Right ventricle myocardium inferior (tissue), 1 donor: ENCODE measurements at places on chromosomes 7 and 10.

GRCh38 chr7:126686474-126686873 is 566.3 kb downstream of the GRM8 start:
- no peak for DNase-seq

DNA sequence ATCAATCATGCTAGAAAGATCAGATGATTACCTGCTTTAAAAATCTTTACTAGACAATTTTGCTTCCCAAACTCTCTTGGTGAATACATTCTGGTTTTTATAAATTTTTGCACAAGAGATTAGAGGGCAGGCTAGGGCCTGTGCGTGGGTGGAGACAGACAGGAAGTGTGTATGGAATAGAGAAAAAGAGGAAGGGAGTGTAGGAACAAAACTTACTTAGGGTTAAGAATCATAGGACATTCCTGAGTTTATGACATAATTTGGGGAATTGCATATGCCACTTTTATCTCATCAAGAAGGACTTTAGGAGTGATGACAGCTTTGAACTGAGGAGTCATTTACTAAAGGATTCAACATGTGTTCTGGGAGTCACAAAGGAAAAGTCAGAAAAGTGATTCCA is 31.3 kb downstream of the LAMB1 start:
- no peak for DNase-seq

DNA sequence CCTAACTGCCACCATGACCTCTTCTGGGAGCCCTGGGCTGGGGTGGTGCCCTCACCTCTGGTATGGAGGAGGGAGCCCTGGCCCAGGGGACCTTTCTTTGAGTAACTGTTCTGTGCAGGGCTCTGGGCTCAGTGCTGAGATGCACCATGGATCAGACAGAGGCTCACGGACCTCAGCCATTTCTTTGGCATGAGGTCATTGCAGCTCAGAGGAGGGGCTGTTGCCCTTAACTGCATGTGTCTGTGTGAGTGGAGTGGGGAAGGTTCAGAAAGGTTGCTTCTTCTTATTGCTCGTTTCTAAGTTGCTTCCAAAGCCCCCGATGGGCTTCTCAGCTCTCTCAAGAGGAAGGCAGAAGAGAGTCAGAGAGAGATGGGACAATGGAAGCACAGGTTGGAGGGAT is 233.9 kb downstream of the RPS24 start:
- DNase-seq, result no peak

DNA sequence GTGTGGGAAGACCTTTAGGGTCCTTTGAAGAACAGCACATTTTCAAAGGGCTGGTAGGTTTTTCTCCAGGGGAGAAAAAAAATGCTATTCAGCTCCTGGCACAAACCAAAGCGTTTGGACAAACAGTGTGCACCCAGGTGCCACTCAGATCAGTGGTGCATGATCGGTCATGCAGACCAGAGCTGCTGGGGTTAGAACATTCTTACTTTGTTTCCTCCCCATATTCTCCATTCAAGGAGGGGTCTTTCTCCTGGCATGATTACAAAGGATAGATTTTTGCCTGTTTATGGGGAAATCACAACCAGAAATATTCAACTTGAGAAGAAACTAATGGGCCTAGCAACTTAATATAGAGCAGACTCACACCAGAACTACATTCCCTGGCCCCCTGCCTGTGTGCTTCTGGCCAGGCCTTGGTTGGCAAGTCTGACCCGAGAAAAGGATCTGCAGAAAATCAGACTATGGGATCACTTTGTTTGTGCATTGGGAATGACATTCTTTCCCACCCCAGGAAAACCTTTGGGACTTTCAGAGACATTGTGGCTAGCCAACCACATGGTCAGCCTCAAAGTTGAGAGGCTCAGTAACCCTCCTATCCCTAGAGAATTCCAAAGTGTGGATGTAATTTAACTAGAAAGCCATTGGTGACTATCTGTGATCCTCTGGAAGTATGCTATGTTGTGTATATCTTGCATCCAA is 82.3 kb upstream of the FGL2 start:
- DNase-seq, result peak; percentile 69

- DNase-seq, result no peak
Observed at GRCh38 chr10:60614363-60614762, 163.9 kb upstream of the CDK1 start.

GRCh38 chr10:118499186-118499585 is 96.3 kb downstream of the PRLHR start:
- no peak for DNase-seq

- no peak for DNase-seq
Observed at GRCh38 chr10:100081075-100082001, at the start of gene CPN1. TSS of gene CPN1 (minus strand) at chr10:100081869. CDS start at chr10:100081625, 244 bp downstream.

GRCh38 chr10:89163265-89163995 is 43.7 kb downstream of the CH25H start:
- DNase-seq, result no peak

- no peak for DNase-seq
Observed at GRCh38 chr7:131057794-131058070, 269.9 kb upstream of the MKLN1 start.

DNA sequence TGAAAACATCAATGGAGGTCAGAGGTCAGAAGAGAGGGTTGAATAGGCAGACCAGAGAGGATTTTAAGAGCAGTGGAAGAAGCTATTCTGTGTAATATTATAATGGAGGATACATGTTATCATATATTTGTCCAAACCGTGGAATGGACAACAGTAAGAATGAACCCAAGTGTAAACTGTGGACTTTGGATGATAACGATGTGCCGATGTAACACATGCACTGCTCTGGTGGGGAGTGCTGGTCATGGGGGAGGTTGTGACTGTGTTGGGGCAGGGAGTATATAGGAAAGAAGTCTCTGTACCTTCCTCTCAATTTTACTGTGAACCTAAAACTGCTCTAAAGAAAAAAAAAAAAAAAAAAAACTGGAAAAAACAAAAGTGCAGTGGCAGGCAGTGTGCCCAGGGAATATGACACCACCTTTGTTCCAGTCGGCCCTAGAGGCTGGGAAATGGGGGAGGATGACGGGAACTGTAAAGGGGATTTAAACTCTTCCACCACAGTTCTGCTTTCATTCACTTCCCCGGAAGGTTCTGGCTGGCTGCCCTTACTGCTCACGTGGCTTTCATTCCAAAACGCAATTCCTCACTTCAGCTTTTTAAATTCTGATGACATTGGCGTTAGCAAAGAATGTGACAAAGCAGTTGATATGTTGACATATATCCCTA is 113.7 kb upstream of the ANKRD1 start:
- peak; percentile 77 for DNase-seq

DNA sequence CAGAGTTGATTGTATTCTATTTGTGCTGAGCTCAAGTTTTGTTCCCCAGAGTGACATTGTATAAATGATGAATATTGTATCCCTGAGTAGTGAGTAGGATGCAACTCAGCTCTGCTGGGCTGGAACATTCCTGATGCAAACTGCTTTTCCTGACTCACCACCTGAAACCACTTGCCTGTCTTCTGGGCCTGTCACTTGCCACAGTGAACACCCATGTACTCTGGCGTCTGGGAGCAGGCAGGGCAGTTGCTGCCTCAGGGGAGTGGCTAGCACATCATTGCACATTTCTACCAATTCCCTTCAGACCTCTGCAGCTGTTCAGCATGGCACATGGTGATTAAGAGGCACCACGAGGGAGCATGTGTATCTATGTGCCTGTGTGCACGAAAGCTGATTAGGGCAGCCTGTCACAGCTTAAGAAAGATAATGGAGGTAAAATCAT is 157.3 kb downstream of the SND1 start:
- DNase-seq, result no peak

DNA sequence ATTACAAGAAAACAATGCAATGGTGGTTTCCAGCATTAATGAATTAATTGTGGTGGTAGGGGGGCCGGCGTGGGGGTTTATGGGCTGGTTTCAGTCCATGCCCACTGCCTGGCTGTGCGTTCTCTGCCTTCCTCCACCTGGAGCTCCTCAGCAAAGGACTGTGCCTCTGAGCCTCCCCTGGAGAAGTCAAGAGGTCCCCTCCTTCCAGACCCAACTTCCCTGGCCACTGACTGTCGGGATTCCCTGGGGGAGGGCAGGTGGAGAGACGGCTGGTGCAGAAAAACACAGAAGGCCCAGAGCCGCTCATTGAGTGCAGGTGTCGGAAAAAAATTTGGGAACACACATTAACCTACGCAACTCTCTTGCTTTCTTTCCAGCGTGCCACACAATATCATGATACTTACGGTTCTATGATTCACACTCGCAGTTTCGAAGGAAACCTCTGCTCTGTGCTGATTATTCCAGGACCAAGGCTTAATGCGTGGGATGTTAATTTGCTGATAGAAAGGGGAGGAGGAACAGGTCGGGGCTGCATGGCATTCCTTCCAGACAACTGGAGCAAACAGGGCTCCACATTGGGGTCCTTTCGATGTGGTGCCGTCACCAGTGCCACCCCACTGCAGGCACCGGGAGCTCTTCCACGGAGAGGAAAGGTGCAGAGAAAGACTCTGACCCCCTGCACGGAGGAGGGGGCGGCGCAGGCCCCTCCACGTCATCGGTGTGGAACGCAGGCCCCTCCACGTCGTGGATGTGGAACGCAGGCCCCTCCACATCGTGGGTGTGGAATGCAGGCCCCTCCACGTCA is 506.7 kb downstream of the DNAJB6 start:
- no peak for DNase-seq

DNA sequence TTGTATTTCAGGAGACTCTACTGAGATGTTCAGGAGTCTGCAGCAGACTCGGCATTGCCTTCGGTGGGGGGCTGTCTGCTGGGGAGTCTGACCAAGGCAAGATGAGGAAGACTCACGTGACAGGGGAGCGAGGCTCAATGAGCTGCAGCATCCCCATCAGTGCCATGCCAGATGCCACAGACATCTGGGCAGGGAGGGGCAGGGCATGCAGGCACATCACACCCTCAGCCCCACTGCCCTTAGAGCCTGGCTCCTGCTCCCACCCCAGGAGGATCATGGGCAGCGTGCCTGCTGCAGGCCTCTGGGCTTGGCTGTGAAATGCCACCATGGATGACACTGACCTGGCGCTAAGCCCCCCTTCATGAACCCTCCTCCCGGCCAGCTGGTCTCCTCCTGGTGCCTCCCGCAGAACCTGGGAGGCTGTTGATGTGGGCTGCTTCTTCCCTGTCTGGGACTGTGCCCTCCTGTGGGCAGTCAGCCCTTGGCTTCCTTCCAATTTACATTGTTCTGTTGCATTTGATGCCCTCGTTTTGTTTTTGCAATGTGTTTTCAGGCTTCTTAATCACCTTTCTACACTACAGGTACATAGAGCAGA is 235.0 kb downstream of the PAXIP1 start:
- no peak for DNase-seq

- DNase-seq, result no peak
Observed at GRCh38 chr10:11469575-11470391, 141.7 kb downstream of the USP6NL start.

DNA sequence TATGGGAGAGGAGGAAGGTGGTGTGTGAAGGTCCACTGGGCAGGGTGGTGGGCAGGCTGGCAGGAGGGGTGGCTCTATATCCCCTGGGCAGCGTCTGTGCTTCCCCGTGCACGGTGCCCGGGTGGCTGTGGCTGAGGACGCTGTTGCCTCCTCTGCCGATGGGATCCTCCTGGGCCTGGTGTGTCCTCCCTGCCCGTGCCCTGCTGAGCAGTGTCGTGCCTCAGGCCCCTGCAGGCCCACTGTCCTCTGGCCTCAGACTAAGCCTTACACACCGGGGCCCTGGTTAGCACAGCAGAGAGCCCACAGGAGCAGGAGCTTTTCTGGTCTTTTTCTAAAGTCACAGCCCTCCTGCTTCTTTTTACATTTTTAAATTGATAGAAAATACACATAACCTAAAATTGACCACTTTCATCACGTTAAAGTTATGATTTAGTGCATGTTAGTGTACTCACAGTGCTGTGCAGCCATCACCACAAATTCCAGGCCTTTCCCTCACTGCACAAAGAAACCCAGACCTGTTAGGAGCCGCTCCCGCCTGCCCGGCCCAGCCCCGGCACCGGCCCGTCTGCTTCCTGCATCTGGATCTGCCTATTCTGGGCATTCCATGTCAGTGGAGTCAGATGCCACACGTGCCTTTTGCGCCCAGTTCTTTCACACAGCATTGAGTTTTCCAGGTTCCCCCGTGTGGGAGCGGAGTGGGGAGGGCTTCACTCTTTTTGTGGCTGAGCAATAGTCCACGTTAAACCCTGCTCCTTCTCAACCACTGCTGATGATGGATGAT is 19.4 kb downstream of the PFKFB3 start:
- DNase-seq, result no peak

- DNase-seq, result no peak
Observed at GRCh38 chr10:130854151-130854550, 457.4 kb downstream of the TCERG1L start.

DNA sequence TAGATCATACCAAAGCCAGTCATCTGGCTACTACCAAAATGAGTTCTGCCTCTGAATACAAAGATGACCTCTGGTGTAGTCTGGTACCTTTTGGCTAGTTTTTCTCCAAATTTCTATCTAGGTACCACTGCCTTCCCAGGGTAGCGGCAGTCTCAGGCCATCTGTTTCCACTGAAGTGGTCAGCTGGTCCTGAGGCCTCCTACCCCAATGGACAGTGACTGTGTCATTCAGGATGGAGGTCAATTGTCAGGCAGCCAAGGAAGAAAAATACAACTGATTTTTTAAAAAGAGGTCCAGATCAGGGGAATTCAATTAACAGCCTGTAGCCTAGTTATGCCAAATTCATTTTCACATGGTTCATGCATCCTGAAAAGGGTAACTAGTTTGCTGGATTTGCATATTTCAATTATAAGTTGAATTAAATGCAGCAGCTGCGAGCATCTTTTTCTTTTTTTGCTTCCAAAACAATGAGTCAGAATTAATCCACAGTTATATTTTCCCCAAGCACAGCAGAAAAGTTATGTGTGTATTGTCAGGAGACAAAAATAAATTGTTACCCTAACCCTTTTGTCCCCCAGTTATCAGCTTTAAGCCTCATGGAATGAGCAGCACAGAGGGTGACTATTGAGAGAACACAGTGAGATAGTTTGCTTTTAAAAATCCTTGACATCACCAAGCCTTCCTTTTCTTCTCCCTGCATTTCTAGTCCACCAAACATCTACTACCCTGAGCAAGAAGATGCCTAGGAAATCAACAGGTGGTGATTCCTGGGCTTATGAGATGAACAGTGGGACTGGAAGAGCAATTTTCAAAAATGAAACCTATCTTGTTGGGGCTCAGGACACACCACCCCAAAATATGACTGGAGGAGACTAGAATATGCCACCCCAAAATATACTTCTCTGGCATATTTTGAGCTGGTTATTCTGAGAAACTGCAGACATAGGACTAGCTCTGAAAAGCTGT is 27.7 kb downstream of the BCCIP start:
- DNase-seq, result no peak
